ENCODE measurements at places on chromosomes 2 and 18.

DNA sequence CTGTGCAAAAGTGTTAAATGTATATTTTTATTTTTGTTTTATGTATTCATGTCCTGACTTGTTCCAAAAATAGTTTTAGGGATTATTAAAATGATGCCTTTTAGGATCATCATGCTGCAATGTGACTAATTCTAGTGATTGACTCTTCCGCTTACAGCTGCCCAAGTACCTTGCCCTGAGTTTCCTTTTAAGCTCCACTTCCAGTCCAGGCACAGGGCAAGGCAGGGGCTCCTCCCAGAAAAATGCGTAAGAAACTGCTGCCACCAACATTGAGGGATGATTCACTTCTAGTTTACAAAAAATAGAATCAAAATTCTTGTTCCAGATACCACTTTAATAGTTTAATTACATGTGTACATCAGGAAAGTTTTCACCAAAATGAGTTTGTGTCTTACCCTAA is 116.4 kb downstream of the IRS1 start:
- DNase-seq: no peak

- DNase-seq: no peak
Observed at GRCh38 chr2:49037197-49037596, 117.1 kb downstream of the FSHR start.

DNA sequence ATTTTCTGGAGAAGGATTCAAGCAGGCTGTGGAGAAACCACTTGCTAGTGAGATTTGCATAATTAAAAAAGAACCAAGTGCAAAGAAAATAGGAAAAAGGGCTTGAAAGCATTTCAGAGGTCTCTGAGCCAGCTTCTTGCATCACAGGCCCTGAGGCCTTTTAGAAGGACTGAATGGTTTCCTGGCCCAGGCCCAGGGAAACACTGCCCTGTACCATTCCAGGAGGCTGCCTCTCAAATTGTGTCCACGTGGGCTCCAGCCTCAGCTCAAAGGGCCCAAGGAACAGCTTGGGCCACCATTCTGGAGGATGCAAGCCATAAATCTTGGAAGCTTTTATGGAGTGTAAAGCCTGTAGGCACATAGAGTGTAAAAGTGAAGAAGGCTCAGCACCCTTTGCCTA is 523.3 kb upstream of the VRK2 start:
- no peak for DNase-seq

DNA sequence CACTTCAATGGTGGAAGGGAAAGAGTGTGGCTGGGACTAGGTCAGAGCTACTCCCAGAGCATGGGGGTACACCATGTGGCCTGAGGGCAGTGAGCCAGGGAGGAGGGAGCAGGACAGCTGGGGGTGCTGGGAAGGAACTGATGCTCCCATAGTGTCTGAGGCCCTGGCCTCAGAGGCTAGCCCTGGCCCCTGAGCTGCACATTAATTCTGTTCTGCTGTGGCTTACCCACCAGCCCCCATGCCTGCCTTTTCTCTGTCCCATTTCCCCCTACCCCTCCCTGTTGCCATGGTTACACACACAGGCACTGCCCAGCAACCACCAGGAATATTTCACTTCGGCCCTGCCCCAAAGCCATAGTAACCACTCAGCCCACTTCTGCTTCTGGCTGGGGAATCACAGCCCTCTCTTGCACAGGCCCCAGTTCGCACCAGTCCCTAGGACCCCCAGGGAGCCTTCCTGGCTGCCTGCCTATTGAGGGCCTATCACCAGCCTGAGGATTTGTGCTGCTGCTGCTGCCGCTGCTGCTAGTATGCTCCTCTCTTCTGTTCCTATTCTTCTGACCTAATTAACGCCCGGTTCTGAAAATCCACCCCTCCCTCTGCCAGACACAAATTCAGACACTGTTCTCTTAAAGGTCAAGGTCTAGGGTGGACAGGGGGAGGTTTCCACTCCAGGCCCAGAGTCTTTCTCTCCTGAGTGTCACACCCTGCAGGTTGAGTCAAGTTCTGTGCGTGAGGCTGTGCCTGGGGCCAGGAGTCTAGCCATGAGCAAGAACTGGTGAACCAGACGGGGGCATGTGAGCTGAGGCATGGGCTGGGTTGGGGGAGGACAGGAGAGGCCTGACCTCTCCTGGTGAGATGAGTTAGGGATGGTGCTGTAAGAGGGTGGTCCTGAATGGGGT is 87.1 kb upstream of the MCFD2 start:
- peak; percentile 45 for DNase-seq

- DNase-seq: no peak
Observed at GRCh38 chr2:127106457-127106990, 430 bp downstream of the BIN1 start.

DNA sequence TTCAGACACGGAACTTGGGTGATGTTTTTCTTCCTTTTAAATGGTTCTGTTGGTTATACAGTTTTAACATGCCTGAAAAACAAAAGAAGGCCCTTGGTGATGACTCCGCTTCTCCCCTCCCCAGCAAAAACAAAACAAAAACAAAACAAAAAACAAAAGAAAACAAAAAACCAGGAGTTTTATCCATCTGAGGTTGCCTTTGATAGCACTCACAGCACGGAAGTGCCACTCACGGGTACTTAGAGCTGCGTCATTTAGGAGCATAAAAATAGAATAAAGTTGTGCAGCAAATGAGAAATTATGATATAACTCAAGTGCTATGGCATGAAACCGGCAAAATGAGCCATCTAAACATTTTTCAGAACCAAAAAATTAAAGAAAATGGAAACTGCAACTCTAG is 57.7 kb downstream of the ZEB2 start:
- no peak for DNase-seq

DNA sequence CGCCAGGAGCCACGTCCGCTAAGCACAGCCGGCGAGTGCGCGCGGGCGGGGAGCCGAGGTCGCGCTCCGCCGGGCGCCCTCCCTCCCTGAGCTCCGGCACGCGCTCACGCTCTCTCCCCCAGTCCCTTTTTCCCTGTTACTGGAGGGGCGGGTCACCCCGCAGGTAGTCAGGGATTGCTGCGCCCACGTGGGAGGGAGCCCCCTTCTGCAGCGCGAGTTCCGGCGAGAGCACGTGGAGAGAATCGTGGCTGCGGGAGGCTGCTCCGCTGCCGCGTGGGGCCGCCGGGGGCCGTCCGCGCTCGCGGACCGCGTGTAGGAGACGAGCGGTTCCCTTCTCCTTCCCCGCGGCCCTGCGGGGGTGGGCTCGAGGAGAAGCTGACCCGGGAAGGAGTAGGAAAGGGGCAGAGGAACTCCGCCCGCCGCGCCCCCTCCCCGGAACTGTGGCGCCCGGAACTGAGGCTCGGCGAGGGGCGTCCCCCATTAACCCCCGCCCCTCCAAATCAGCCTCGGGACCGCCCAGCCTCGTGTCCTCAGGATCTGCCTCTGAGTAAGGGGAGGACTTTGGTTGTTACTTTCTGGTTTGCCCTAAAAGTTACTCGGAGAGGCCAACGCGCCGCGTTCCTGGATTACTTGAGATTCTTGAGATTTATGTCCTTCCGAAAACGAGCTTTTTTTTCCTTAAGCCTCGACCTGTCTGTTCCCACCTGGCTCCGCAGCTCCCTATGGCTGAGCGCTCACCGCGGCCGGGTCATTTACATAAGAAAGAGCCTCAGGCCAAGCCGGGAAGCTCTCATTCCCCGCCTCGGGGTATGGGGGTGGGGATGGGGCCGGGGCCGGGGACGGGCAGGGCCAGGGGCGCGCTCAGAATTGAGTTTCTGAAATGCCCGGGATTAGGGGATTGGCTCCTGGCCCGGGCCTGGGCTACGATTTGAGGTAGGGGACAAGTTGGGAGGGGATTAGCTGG is 1.1 kb downstream of the HK2 start:
- peak; percentile 64 for DNase-seq

DNA sequence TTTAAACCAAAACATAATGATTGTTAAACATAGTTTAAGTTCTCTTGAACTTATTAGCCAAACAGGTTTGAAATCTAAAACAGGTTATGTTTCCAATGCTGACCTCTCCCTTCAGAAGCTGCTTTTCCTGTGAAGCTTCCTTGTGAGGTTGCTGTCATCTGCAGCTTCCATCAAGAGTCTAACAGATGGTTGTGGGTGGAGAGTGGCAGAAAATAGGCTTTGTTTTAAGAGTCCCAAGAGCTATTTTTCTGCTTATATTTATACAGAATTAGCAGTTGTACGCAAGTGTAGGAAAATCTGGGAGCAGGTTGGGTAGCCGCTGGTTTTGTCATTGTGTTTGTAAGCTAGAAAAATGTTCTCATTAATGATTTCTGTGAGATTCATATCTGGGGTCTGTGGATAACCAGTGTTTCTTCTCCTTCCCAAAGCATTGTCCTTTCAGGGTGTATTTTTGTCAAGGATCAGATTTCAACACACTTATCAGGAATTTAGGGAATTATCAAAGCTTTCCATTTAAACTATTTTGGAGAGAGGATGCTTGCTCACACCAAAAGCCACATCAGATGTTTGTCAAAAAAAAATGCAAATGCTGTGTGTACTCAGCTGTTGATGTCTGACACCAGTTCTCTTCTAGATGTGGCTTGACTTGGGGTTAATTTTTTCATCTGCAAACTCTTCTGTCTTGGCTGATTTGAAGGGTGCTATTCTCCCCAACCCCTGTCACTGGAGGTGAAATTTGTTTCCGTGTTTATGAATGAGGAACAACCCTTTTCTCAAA is 78.1 kb upstream of the KIF5C start:
- no peak for DNase-seq

DNA sequence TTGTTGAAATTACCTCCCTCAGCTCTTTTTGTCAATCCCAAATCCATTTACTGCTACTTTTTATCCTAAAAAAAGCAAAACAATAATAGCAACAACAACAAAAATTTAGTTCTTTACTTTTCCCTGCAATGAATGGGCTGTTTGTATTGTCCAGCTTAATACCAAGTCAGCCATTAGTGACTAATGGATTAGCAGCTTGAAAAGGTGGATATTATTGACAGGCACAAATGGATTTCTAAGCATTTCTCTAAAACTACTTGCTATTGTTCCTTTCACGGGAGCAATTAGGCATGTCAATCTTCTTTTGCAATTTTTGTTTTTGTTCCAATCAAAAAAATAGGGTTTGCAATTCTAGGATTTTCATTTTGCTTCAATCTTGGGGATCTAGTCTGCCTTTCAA is 32.1 kb upstream of the SPAG16 start:
- no peak for DNase-seq

- DNase-seq: no peak
Observed at GRCh38 chr2:20611077-20611843, 39.6 kb downstream of the HS1BP3 start.

GRCh38 chr2:174059884-174060244 is 94.7 kb upstream of the SP3 start:
- no peak for DNase-seq

DNA sequence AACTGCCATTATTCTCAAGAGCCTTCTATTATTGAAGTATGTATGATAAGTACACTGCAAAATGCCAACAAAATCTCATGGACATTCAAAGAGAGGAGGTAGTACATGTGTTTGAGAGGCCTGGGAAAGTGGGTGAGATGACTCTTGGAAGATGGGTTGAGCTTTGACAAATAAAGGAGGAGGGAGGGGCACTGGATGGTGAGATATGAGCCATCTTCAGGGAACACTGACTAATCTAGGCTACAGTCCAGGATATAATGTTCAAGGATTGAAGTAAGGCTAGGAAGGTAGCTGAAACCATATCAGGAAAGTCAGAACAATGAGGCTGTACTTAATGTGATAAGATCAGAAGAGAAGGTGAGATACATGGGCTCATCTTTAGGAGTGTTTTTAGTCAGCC is 559.7 kb downstream of the ZEB2 start:
- DNase-seq: no peak

- DNase-seq: no peak
Observed at GRCh38 chr2:169512525-169512924, 3.0 kb downstream of the KLHL41 start.

GRCh38 chr2:8803658-8804379 is 33.6 kb downstream of the KIDINS220 start:
- DNase-seq: peak; percentile 67

DNA sequence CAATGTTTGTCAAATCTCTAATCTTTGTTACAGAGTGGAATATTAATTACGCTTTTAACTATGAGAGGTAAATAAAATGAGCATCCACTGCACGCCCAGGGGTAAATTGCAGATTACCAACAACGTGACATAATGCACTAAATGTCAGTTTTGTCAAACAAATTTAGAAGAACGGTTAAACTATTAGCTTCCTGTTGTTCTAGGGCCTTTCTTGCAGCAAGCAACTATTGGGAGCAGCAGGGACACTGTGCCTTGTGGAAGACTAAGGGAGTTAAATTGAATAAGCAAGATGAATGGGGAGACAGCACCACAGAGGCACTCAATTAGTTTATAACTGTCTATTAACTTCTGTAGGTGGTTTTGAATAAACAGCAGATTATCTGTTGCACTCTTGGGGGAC is 391.0 kb upstream of the RAB12 start:
- DNase-seq: no peak

- DNase-seq: no peak
Observed at GRCh38 chr2:28960401-28960800, 20.7 kb upstream of the TOGARAM2 start.

DNA sequence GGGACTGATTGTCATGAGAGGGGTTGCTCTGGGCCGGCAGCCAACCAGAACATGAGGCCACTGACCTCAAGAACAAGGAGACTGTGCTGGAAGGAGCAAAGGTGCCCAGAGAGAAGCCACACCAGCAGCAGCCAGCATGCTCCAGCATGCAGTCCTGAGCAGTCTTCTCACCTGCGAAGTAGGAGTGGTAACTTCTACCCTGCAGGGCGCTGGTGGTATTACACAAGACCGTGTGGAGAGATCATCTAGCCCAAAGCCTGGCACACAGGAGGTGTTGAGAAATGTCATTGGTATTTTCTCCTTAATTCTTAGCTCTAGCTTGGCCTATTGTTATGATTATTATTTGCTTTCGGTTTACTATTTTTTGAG is 132.7 kb downstream of the TSN start:
- DNase-seq: peak; percentile 44

DNA sequence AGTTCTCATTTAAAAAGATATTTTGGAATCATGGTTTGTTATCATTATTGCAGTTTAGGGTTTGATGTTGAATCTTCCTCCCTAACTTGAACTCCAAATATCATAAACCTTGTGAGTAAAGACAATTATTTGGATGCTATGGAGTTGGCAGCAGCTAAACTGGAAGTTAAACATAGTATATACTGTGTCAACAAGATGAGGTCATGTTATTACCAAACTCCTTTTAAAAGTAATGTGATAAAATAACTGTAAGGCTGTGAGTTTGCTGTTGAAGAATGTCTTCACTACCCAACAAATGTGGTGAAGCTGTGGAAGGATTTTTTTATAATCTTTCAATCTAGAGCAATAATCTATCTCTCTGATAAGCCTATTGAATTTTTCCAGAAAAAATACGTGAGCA is 16.0 kb downstream of the DNAH6 start:
- DNase-seq: no peak

DNA sequence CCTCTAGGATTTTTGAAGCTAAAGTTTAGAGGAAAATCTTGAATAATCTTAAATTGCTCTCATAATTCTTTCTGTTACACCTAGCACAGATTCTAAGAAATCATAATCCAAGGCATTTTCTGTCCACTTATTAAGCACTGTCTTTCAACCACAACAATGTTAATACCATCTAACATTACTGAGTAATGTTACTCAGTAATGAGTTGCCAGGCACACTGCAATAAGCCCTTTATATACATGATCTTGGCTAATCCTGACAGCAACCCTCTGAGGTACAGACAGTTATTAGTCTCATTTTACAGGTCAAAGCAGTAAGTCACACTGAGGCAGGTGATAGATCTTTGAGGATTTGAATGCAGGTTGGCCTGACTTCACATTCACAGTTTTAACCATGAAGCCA is 291.9 kb downstream of the ALK start:
- DNase-seq: no peak

- peak; percentile 87 for DNase-seq
Observed at GRCh38 chr2:70686577-70687460, 81.2 kb downstream of the ADD2 start.
